ENCODE measurements at places on chromosomes 16 and 17.

DNA sequence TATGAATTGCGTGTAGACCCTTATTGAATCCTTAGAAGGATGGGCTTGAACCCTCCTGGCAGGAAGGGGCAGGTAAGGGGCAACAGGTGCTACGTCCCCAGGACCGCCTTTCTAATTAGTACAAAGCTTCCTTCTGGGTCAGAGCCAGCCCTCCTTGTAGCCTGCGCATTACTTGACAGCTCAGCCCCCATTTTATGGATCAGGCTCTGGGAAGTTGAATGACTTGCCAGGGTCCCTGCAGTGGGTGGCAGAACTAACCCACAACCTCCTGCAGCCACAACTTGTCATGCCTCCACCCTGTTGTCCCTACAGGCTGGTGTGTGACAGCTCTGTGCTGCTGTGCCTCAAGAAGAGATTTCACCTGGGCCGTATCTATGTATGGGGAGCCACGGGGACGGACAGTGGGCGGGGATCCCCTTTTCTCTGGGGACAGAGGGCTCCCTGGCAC is 2.7 kb downstream of the MYO15B start:
- DNase-seq: no peak

DNA sequence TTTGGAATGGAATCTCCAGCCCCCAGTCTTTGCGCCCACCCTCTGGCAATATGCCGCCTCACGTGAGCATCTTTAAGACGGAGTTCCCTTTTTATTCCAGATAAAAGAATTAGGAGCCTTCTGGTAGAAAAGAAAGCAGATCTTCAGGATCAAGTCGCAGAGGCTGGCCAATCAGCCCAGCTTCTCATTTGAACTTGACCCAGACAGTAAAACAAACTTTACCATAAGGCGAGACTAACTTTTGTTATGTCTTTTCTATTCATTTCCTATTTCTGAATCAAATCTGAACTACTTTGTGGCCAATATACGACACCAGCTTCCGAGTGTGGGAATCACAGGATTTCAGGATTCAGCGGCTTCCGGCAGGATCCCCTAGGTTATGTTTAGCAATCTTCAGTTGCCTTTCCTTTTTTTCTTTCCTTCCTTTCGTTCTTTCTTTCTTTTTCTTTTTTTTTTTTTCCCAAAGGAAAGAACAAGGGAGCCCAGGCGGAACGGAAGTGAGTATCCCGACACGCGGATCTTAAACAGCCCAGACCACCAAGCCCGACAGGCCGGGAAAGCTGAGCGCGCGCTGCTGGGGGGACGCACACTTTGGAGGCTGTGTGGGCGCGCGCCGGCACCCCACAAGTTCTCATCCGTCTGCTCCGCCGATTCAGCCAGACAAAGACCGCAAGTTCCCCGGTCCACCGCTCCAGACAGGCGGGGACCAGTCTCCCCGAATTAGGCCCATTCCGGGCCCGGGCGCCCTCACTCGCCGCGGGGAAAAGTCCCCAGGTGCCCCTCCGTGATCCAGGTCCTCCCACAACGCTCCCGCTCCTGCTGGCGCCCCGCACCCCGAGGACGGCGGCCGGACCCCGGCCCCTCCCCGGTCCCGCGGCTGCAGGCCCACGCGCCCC is 633 bp downstream of the TBC1D16 start:
- peak; percentile 43 for DNase-seq

- no peak for DNase-seq
Observed at GRCh38 chr17:74408815-74409214, 23.1 kb upstream of the GPRC5C start.

DNA sequence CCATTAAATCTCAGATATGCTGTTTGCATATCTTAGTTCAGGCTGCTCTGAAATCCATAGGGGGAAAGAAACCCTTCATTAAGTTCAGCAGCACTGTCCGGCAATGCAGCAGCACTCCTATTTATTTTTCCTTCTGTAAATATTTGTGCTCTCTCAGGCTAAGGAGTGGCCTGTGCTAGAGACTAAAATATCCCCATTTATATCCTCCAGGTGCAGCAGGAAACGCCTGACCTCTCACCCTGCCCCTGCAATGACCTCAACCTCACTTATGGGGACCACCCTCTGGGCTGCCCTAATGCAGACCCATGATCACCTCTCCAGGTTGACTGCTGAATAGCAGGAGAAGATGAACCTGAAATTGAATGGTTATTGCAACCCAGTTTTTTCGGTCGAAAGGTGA is 165.0 kb upstream of the ELAC2 start:
- DNase-seq: no peak
